ENCODE measurements at places on chromosomes 13 and 19.
A peak's percentile ranks its signal among the peaks of the same experiment; 100 is the strongest.

- DNase-seq, result no peak
These were observed 1.1 kb downstream of the BSG start for GRCh38 chr19:573519-573825.

- no peak for DNase-seq
These were observed 1.4 kb upstream of the C2CD4C start for GRCh38 chr19:410243-410781.

GRCh38 chr13:100523411-100523810 lies 65.2 kb downstream of the GGACT start:
- no peak for DNase-seq

- no peak for DNase-seq
These were observed 11.5 kb downstream of the KLC3 start for GRCh38 chr19:45352062-45352461.

- DNase-seq, result no peak
These were observed 23.7 kb upstream of the SHISA2 start for GRCh38 chr13:26075498-26075897.

GRCh38 chr13:44601586-44601985 lies 25.5 kb upstream of the TSC22D1 start:
- no peak for DNase-seq

GRCh38 chr19:15432018-15432494 lies 13.3 kb upstream of the AKAP8L start:
- DNase-seq, result no peak

- no peak for DNase-seq
These were observed 107.0 kb downstream of the PCDH9 start for GRCh38 chr13:67123165-67123564.

GRCh38 chr19:658916-659839 lies 3.8 kb downstream of the RNF126 start:
- peak; percentile 64 for DNase-seq

DNA sequence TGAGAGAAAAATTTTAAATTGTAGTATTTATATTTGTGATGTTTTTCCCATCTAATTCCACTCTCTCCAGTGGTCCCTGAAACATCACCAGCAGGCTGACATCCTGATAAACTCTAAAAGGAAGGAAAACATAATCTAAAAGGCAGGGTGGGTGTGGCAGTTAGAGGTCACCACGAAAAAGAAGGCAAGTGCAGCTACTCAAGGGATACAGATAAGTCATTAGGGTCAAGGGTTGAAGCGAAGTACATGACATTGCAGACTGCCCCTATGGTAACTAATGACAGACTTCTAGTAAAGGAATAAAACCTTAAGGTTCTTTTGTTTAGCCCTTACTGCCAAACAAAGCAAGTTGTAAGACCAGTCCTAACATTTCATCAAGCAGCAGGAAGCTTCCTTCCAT lies 6.0 kb upstream of the NEK3 start:
- DNase-seq, result no peak

- DNase-seq, result no peak
These were observed 1010.6 kb downstream of the PCDH9 start for GRCh38 chr13:66219506-66219905.

GRCh38 chr19:3440082-3440481 lies 40.2 kb downstream of the SMIM24 start:
- DNase-seq, result peak; percentile 44

- DNase-seq, result no peak
These were observed 836 bp upstream of the BST2 start for GRCh38 chr19:17406046-17406886.

DNA sequence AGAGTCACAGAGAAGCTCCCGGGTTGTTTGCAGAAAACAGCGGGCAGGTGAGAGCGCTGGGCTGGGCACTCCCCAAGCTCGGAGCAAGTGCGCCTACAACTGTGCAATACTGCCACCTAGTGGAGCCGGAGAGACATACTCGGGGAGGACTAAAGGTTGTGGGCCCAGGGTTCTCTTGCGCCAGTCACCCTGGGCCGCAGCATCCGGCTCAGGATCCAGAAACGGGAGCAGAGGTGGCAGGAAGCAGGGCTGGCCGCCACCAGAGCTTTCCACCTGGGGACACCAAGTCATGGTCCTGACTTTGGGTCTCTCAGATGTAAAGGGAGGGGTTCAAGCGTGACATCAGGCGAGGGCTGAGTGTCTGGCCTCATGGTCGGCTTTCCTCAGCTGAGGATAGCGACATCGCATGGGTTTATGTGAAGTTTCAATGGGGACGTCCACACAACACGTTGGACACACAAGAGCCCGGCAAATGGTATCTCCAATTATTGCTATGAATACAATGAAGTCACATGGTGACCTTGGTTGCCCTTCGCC lies 11.2 kb upstream of the KLK4 start:
- DNase-seq, result peak; percentile 58

GRCh38 chr19:12843328-12843727 lies 5.0 kb downstream of the MAST1 start:
- DNase-seq, result no peak

- DNase-seq, result no peak
These were observed 15.6 kb upstream of the NBEA start for GRCh38 chr13:34926508-34926907.

DNA sequence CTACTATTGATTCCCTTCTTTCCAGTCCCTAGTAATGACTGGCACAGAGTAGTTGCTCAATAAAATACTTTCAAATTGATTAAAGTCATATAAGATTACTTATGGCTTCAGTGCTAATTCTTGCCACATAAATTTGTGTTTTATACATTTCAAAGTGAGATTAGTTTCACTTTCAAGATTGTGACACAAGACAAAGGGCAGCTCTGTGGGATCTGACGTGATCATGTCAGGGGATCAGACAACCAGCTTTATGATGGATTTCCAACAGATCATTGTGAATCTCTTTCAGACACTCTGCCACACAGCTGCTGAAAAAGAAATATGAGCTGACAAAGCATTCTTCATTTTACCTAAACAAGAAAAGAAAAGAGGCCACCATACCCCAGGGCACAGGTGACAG lies 73.4 kb upstream of the POMP start:
- no peak for DNase-seq

- DNase-seq, result no peak
These were observed 10.6 kb upstream of the NUP62 start for GRCh38 chr19:49939721-49940481.

- DNase-seq, result no peak
These were observed 2.8 kb downstream of the SOHLH2 start for GRCh38 chr13:36211567-36211966.

DNA sequence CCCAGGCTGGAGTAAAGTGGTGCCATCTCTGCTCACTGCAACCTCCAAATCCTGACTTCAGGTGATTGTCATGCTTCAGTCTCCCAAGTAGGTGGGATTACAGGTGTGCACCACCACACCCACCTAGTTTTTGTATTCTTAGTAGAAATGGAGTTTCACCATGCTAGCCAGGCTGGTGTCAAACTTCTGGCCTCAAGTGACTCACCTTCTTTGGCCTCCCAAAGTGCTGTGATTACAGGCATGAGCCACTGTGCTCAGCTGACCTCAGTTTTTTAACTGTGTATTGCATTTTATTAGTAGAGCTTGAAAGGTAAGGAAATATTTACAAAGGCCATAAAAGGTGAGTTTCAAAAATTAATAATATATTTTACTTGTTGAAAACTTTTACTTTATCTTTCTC lies 2.3 kb downstream of the ZNF726 start:
- DNase-seq, result no peak

GRCh38 chr19:41886761-41887710 lies 4.1 kb downstream of the ARHGEF1 start:
- DNase-seq, result peak; percentile 54

- DNase-seq, result no peak
These were observed 5.1 kb upstream of the SIGLEC7 start for GRCh38 chr19:51136851-51137551.

DNA sequence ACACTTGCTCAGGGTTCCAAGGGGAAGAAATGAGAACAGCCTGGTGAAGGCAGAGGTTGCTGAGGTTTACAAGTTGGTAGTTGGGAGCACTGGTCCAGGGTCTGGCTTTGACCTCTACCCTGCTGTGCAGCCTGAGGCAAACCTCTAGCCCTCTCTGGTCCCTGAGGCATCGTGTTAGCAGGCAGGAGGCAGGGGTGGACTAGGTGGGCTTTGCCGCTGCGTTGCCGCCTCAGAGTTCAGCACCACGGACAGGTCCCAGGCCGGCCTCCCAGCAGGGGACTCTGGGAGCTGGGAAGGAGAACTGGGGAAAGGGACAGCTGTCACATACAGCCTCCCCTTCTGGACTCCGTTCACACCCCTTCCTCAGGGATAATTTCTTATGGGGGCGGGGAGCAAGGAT lies 3.1 kb downstream of the NCAN start:
- DNase-seq, result no peak

GRCh38 chr13:102311901-102312300 lies 89.9 kb downstream of the FGF14 start:
- no peak for DNase-seq

DNA sequence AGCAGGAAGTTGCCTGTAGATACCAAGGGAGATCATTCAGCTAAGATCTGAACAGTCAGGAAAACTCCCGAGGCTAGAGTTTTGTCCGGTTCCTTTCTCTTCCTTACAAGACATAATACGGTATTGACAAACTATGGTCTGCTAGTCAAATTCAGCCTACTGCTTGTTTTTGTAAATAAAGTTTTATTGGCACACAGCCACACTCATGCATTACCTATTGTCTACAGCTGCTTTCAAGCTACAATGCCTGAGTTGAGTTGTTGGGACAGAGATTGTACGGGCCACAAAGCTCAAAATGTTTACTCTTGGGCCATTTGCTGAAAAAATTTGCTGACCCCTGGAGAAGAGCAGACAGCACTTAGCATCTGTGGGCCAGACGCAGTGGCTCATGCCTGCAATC lies 2.5 kb downstream of the SLC1A6 start:
- no peak for DNase-seq

DNA sequence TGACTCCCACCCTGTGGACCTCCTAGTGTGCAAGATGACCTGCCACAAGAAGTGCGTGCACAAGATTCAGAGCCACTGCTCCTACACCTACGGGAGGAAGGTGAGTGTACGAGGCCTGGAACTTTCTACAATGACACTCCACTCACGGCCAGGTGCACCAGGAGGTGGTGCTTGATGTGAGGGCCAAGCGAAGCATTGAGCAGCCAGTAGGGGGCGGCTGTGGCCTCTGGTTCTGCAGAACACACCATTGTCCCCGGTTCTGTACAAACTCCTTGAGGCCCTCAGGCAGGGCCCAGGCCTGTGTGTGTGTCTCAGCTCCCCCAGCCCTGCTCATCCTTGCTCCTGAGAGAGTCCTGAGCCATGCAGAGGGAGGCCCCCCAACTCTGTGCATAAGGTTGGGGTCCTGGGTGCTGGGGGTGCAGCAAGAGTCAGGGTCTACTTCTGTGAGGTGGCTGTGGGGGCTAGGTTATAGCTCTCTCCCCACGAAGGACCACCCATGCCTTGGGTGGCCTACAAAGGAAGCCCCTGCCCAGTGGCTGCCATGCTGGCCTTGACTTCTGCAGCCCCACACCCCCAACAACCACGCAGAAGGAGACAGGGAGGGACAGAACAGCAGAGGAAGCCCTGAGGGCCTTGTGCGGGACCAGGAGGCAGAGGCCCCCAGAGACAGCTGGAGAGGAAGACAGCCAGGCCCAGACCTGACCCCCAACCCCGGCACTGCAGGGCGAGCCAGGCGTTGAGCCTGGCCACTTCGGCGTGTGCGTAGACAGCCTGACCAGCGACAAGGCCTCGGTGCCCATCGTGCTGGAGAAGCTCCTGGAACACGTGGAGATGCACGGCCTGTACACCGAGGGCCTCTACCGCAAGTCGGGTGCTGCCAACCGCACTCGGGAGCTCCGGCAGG lies 9.7 kb upstream of the USE1 start:
- peak; percentile 27 for DNase-seq

DNA sequence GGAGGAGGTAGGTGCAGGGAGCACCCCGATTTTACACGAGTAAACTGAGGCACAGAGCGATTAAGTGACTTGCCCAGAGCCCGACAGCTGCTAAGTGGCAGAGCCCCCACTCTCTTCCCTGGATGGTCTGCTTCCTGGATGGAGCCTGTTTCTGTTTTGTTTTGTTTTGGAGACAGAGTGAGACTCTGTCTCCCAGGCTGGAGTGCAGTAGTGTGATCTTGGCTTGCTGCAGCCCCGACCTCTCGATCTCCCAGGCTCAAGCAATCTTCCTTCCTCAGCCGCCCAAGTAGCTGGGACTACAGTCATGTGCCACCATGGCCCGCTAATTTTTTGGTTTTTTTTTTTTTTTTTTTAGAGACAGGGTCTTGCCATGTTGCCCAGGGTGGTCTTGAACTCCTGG lies 17.3 kb downstream of the BICRA start:
- no peak for DNase-seq

GRCh38 chr19:18298601-18299000 lies 17.2 kb upstream of the JUND start:
- no peak for DNase-seq

- DNase-seq, result no peak
These were observed 76.1 kb upstream of the POMP start for GRCh38 chr13:28582892-28583240.

GRCh38 chr13:35684432-35684831 lies 207.9 kb upstream of the MAB21L1 start:
- DNase-seq, result no peak
